ENCODE measurements at places on chromosomes 2 and 18.

- no peak overlapping the region for H3K4me3 ChIP-seq
- no peak overlapping the region for H3K27ac ChIP-seq
- H3K27me3 ChIP-seq: no peaks in the 10 kb centered on the region
- H3K36me3 ChIP-seq: peaks cover 19% of the 10 kb centered on the region
- peaks cover 84% of the 10 kb centered on the region for H3K4me1 ChIP-seq
Measured at GRCh38 chr2:65231121-65231520, 3.5 kb downstream of the ACTR2 start.

GRCh38 chr2:169143998-169144397, 74.6 kb downstream of the DHRS9 start:
- H3K4me1 ChIP-seq: peaks cover 6% of the 10 kb centered on the region
- no peak for DNase-seq
- no peaks in the 10 kb centered on the region for H3K27me3 ChIP-seq

DNA sequence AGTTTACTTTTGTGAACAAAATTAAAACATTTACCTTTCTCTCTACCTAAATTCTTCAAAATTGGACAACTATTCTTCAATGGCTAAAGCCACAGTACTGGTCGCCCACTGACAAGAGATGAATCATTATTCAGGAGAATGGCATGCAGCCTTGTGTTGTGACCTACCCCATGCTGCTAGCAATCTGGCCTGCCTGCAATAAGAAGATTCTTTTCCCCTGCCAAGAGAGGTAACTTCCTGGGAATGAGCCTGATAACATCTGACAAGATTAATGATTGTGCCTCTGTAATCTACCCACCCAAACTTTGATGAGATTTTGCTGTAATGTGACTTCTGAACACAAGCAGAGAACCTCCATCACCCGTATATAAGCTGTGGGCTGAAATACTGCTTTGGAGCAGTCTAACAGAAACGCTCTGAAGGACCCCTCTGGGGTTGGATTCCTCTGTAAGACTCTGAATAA, 47.0 kb upstream of the ST3GAL5 start:
- H3K4me3 ChIP-seq: no peak overlapping the region
- no peak for DNase-seq
- H3K36me3 ChIP-seq: no peaks in the 10 kb centered on the region
- H3K27ac ChIP-seq: peak overlapping the region; percentile 24
- peaks cover 34% of the 10 kb centered on the region for H3K4me1 ChIP-seq

- no peaks in the 10 kb centered on the region for H3K27me3 ChIP-seq
- H3K27ac ChIP-seq: no peak overlapping the region
- H3K4me1 ChIP-seq: peaks cover 46% of the 10 kb centered on the region
- peaks cover 48% of the 10 kb centered on the region for H3K36me3 ChIP-seq
- no peak for DNase-seq
- H3K4me3 ChIP-seq: no peak overlapping the region
Measured at GRCh38 chr2:33583194-33583938, 15.7 kb downstream of the FAM98A start.

GRCh38 chr2:150581717-150582472, 94.4 kb upstream of the RND3 start:
- H3K27ac ChIP-seq: no peak overlapping the region
- no peak overlapping the region for H3K4me3 ChIP-seq
- H3K36me3 ChIP-seq: no peaks in the 10 kb centered on the region
- no peaks in the 10 kb centered on the region for H3K4me1 ChIP-seq

GRCh38 chr18:36728345-36728744, 100.5 kb downstream of the TPGS2 start:
- no peaks in the 10 kb centered on the region for H3K27me3 ChIP-seq
- H3K36me3 ChIP-seq: peaks cover 10% of the 10 kb centered on the region
- peaks cover 7% of the 10 kb centered on the region for H3K4me1 ChIP-seq
- no peak for DNase-seq
- H3K27ac ChIP-seq: no peak overlapping the region

DNA sequence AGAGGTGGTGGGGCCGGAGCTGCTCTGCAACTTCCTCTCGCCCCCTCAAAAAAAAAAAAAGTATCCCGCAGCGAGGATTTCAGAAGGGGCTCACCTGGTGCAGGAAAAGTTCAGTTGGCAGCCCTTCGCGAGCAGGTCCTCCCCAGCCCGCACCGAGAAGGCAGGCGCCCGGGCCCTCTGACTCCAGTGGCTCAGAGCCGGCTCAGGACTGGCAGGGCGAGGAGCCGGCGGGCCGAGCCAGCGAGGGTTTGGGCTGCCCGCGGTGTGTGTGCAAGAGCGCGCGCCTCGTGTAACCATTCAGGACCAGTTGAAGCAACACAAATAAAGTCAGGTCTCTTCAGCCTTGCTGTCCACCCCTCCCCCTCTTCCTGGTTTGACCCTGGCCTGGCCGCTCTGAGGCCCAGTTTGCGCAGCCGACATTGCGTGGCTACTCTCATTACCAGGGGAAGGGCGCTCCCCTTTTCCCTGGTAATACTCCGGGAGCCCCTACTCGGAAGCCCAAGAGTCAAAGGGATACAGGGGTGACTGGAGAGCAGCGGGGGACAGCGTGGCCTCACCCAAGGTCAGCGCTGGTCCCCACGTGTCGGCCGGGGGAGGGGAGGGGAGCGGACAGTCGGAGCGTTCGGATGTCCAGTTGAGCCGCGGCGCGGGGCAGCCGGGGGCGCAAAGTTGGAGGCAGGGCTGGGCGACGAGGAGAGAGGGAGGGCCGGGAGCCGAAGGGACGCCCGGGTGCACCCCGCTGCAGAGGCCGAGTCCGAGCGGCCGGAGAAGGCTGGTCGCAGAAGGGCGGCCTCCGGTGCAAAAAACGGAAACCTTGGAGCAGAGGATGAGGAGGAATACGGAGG, 12.3 kb downstream of the EN1 start:
- H3K36me3 ChIP-seq: no peaks in the 10 kb centered on the region
- no peak for DNase-seq
- peaks cover 100% of the 10 kb centered on the region for H3K27me3 ChIP-seq
- H3K4me1 ChIP-seq: peaks cover 16% of the 10 kb centered on the region
- no peak overlapping the region for H3K27ac ChIP-seq
- H3K4me3 ChIP-seq: peak overlapping the region; percentile 62

- H3K4me3 ChIP-seq: no peak overlapping the region
- no peaks in the 10 kb centered on the region for H3K4me1 ChIP-seq
- H3K36me3 ChIP-seq: no peaks in the 10 kb centered on the region
- no peak overlapping the region for H3K27ac ChIP-seq
- no peaks in the 10 kb centered on the region for H3K27me3 ChIP-seq
Measured at GRCh38 chr2:150531591-150531990, 44.1 kb upstream of the RND3 start.

DNA sequence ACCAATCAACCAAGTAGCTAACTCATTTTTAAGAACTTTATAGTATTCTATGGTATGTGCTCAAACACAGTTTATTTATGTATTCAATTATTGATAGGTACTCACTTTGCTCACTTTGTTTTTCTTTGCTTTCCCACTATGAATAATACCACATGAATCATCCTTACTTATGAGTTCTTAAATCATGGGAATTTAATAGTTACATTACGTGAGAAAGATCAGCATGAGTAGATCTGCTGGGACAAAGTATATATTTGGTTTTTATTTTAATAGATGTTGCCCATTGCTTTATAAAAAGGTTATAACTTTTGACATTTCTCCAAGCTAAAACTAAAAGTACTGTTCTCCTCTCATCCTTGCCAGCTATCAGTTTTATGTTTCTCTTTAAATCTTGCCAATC, 390.7 kb downstream of the LRATD1 start:
- H3K27me3 ChIP-seq: no peaks in the 10 kb centered on the region
- H3K4me3 ChIP-seq: no peak overlapping the region
- DNase-seq: no peak
